ENCODE measurements at places on chromosomes 1 and 21.

DNA sequence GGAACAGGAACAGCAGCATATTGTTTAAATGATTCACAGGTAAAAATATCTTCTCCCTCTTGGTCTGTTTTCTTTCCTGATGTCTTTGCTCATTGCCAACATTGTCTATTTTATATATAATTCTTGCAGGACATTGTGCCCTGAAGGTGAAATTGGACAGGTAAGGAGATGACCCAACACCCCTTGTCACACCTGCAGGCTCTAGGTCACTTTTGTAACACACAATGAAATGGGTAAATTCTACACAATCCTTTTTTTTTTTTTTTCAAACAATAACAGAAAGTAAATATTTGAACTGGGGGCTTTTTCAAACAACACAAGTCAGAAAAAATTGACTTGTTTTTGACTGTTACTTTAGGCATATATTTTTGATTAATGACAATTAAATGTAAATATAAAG is 62.9 kb upstream of the ERG start:
- DNase-seq, result peak; percentile 41

GRCh38 chr1:64664299-64664698 is 80.6 kb upstream of the RAVER2 start:
- DNase-seq, result no peak

DNA sequence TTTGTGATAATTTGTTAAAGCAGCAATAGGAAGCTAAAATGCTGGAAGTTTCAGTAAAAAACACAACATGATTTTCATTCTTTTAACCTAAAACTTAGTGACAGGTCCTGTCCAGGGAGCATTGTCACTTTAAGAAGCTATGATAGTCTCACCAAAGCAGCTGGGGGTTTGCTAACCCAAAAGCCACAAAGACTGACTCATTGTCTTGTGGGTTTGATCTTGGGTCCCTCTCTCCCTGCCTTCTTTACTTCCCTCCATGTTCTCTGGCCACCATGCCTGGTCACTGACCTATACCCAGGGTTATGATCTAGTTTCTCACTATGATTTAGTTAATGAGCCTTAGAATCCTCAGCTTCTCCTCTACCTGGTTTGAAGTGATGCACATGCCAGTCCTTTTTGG is 213.5 kb upstream of the PTGFR start:
- DNase-seq, result no peak

DNA sequence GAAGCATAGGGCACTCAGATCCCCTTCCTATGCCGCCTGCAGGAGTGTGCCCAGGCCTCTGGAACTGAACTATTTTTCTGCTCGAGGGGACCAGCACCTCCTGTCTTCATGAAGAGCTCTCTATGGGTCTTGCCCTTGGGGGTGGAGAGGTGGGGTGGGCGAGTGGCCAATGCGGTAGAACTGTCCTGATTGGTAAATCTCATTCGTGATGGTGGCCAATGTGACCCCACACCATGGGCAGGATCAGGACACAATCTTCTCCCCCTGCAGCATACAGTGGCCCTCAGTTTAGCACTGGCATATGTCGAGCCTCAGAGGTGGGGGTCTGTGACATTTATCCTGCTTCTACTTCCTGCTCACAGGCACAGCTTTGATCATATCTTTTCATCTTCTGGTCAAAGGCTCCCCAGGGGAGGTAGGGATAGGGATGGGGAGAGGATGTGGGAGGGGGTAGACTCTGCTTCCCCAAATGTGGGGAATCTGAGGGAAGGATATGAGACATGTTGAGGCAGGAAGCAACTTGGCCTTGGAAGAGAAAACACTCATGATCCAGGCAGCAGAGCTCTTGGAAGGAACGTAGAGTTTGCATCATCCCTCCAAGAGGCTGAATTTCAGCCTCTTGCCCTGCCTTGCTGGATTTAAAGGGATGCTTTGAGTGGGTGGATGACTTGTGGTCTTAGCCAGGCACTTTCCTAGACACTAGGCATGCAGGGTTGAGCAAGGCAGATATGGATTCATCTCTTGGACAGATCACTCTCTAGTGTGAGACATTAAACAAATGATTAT is 81.8 kb downstream of the LAMC2 start:
- no peak for DNase-seq

DNA sequence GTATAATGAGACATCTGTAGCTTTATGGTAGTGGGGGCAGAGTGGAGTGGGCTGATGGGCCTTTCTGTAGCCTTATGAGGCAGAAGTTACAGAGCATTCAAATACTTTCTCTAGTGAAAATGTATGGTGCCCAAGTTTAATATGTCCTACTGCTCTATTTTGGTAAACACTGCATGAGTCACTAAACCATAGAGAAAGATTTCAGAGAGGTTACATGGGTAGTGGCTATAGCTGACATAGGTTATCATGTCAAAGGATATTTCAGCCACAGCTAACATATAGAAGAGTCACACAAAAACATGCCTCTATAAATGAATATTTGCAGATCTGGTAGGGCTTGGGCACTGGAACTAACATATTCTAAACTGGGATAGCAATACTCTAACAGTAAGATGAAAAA is 212.4 kb upstream of the USP25 start:
- no peak for DNase-seq

DNA sequence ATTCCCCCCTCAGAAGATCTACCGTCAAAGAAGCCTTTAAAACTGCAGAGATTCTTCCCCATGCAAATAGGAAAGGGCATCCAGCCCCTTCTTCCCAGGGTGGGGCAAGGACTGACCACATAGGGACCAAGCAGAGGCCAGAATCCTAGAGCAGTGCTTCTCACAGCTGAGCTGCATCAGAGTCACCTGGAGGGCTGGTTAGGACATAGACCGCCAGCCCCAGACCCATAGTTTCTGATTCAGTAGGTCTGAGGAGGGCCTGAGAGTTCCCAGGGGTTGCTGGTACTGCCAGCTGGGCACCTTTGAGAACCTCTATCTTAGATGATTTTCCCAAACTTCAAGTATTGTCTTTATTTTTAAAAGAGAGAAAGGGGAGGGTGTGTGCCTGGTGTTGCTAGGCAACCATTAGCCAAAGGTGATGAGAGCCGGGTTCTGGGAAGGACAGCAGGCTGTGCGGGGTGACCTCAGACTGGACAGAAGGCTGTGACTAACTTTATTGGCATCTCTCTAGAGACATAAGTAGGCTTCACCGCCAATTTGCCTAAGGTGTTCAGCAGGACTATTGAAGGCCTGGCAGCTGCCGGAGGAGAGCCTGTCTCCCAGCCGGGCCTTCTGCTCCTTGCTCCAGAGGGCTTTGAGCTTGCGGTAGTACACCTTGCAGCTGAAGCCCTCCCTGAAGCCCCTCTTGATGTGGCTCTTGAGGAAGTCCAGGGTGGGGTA is 3.0 kb downstream of the SPATA46 start:
- DNase-seq, result no peak

- no peak for DNase-seq
Observed at GRCh38 chr1:243793298-243793697, 56.7 kb downstream of the AKT3 start.

GRCh38 chr1:85137660-85138059 is 63.2 kb downstream of the SYDE2 start:
- peak; percentile 93 for DNase-seq
